ENCODE measurements at places on chromosomes 3 and 15.

- no peak for DNase-seq
Observed at GRCh38 chr15:27899583-27900285, 199.4 kb downstream of the OCA2 start.

DNA sequence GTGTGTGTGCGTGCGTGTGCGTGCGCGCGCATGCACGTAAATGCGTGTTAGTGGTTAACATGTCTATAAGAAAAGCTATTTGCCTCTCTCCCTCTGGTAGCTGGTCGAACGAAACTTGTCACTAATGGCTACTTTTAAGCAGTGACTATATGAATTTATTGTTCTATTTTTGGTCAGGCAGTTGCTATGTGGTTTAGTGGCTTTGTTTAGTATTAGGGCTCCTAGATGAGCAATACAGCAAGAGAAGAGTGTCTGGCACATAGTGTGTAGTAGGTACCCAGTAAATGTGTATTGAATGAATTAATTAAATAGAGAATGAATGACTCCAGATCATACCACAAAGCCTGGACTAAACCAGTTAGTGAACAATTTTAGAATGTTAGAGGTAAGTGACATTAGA, 171.6 kb downstream of the PPM1L start:
- no peak for DNase-seq

DNA sequence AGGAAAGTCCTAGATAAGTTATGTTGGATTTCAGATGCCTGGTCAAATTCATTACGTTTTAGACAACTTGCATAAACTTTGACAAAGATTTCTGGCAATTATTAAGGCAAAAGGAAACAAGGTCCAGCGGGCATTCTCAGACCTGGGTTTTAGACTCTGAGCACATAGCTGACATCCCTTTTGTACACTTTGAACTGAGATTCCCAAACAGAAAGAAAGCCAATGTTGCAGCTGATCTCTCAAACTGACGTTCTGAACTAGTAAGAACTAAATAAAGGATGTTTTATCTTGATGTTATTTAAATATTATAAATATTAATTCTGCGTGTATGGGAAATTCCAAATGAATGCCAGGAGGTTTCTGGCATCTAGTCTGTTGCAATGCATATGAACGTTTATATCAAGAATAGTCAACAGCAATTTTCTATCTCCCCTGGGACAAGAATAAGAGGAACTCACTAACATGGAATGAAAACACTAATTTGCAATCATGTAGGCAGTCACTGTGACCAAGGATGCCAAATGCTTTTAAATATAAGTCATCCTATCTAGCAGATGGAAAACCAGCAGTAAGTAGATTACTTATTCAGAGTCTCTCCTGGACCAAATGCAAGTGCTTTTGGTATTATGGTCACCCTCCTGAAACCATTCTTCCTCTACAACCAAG, 202.1 kb downstream of the GREM1 start:
- no peak for DNase-seq

DNA sequence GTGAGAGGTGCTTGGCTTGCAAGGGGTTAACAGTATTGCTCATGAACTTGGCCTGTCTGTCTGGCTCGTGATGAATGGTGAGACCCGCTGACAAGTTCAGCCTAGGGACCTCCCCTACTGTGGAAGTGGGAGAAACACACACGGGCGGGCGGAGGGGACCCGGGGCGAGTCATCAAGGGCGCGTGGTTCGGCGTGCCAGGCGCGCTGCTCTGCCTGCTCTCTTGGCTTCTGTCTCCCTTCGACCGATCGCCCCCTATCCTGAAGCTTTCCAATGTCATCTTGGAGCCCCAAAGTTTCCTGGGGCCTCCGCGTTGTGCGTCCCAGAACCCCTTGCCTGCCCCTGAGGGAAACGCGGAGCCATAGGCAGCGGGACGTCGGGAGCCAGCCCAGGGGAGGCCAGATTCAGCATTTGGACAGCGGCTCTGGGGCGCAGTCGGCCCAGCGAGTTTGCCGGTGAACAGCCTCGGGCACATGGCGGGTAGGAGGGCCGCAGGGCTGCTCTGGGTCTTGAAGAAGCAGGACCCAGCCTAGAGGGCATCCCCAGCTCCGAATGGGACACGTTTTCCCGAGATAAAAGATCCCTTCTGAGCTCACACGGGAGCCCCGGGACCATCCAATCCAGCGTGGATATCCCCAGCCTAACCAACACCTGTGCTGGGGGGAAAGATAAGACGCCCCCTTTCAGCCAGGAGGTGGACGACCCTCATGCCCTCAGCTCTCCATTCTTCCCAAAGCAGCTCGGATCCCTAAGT, 27.0 kb upstream of the POLG start:
- peak; percentile 89 for DNase-seq

- peak; percentile 45 for DNase-seq
Observed at GRCh38 chr3:71725271-71725991, at the start of gene EIF4E3. TSS of gene EIF4E3 (minus strand) at chr3:71725402. CDS start at chr3:71725367, 35 bp downstream.

DNA sequence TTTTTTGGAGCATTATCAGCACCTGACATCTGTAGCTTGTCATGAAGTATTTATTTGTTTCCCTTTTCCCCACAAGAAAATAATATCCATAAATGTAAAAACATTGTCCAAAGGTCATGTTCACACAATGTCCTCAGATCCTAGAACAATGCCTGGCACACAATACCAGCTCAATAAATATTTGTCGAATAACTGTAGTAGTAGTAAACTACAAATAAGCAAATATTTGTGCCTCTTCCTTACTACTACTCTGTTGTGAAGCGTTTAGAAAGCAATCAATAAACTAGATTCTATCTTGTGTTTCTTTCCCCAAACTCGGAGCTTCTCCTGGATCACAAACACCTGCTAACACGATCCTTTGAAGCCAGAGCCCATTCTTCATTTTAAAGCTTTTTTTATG, 459.6 kb upstream of the NECTIN3 start:
- no peak for DNase-seq
